ENCODE measurements at places on chromosomes 13 and 19. TPM values are rescaled to one million over a fixed set of nuclear protein-coding genes. Genes with fewer than 3 reads are reported as not detected.

Gene RFPL4A
- not detected for total RNA-seq

Gene LRRC63
- total RNA-seq: not detected

Gene TMEM272
- not detected for total RNA-seq

Gene GFY
- not detected for total RNA-seq

Gene RNF17
- total RNA-seq: 0.43 TPM
